ENCODE measurements at places on chromosomes 11 and 22.

- peak; percentile 58 for DNase-seq
Observed at GRCh38 chr11:131668500-131669400, 298.3 kb downstream of the NTM start.

DNA sequence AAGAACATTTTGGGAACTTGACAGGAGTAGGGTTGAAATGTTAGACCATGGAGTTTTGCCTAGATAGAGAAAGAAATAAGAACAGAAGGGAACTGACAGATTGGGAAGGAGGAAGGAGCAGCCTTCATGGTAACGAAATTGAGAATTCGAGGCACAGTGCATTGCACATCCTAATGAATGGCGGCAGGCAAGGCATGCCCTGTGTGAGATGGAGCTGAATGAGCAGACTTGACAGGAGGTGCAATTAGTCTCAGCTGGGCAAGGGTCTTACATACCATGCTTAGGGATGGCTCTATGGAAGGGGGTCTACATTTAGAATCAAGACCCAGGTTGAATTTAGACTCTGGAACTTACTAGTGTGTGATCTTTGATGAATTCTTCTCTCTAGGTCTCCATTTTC lies 25.0 kb upstream of the NTM start:
- no peak for DNase-seq

DNA sequence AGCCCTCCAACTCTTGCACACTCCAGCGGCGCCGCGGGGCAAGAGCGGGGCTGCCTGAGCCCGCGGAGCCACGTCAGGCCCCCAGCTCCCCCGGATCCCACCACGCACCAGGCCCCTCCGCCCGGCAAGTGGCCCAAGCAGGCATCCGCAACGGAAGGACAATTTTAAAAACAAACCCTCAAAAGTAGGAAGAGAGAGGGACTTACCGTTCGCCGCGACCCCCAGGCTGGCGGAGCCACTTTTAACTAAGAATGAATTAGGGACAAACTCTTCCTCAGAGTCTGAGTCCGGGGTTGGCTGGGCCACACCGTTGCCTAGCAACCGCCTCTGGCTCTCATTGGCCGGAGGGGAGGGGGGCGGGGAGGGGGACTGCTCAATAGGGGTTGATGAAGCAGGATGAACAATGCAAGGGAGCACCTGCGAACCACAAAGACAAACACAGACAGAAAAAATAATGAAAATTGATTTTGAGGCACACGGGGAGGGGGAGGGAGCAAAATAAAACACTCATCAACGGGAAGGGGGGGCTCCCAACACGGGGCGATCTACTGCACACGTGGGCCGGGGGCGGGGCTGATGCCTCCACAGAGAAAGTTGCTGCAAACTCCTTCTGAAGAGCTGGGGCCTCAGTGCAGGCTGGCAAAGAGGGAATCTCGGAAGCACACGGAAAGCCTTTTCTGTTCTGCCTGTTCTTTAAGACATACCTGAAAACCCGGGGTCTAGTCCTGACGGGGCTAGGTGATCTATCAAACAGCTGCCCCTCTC lies 387.5 kb upstream of the NARS2 start:
- peak; percentile 93 for DNase-seq

DNA sequence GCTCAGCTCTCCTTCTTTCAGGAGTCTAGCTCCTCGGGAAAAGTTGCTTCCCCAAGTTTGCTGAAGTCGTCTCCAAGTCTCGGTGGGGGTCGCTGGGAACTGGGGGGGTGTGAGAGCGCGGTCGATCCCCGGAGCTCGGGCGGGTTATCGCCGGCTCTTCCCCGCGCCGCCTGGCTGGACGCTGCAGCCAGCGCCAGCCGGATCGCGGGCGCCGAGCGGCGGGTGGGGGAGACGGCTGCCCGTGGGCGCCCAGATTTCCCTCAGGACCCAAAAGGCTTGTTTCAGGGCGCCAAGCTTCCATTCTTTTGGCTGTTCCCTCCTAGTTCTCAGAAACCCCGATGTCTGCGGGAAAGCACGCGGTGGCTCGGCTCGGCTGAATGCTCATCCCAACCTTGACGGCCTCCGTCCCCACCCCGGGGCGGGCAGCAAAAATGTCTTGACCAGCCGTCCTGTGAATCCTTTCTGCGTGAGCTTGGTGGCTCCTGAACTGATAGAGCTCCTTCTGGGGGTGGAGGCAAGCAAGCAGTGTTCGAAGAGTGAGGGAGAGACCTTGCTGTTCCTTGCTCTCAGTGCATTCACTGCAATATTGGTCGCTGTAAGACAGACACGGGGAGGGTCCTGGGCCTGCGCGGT lies 1.7 kb downstream of the ZBTB16 start:
- no peak for DNase-seq

- DNase-seq, result no peak
Observed at GRCh38 chr11:14638561-14638960, 5.0 kb upstream of the PDE3B start.

GRCh38 chr11:6303661-6304060 lies 16.6 kb downstream of the CAVIN3 start:
- DNase-seq, result no peak

DNA sequence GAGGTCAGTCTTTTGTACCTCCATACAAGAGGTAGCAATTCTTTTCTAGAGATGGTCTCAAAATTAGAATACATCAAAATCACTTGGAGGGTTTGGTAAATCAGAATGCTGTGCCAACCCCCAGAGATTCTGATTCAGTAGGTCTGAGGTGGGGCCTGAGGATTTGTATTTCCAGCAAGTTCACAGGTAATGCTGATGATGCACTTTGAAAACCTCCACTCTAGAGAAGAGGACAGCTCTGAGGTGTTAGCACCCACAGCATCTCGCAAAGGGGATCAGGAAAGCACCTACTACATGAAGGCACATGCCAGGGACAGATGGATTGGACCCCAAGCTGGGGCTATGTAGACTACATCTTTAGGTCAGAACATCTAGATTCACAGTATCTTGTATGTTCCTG lies 7.2 kb downstream of the KCTD14 start:
- no peak for DNase-seq

- no peak for DNase-seq
Observed at GRCh38 chr11:119691701-119692539, 37.1 kb downstream of the NECTIN1 start.

DNA sequence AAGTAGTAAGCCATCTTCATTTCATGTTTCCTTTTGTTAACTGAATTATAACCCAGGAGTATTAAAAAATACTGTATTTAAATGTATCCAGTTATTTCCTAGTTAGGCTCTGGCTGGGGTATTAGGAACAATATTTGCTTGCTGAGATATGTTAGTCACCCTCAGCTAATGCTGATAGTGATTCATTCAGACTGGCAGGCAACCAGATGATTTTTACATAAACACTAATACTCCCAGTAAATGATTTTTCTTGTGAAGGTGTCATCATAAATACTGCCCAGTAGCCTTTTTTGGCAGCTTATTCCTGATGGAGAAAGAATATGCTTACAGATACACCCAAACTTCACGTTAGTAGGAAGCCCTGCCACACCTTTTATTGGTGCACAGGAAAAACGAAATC lies 8.1 kb downstream of the YWHAH start:
- DNase-seq, result no peak

DNA sequence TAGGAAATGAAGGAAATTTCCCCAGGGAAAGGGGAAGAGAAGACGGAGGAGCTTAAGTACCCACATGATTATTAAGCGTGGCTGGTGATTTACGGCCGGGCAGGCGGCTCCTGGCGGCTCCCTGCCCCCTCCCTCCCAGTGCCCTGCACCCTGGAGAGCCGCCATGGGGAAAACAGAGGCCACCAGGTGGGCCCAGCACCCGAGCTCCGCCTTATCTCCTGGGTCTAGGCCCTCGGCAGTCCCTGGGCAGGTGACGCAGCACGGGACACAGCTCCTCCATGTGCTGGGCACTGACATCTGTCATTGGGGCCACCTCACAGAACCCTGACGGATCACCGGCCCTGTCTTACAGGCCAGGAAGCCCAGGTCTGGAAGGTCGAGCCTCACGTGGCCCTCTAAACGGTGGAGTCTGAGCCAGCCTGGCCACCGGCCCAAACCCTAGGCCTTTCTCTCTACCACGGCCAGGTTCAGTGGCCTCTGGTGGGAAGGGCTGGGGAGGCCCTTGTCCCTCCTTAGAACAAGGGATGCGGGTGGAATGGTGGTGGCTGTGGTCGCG lies 60.2 kb upstream of the PPARA start:
- peak; percentile 37 for DNase-seq

GRCh38 chr11:1881442-1882264 lies 10.0 kb downstream of the PRR33 start:
- DNase-seq, result no peak

DNA sequence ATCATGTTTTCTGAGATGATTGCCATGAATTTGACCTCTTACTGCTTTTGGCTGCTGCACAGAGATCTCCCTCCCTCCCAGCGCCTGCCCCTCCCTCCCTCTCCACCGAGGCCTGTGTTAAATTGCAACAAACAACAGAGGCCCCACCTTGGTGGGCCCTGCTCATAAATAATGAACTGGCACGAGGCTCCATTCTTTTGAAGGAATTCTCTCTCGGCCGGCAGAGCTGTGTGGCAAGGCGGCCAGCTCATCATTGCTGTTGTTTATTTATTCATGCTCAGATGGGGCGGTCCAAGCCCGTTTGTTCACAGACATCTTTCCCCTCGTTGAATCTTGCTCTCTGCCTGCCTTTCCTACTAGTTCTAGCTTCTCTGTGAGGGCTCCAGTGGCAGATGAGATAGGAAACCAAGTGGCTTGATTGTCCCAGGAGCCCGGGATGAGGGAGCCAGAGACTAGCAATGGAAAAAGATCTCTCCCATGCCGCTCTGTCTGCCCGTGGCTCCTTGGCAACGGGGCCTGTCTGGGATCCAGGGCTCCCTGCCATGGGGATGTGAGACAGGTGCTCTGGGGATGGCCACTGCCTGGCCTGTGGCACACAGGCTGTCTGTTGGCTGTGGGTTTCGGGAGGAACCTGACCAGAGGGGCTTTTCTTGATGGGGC lies 192.6 kb downstream of the DSCAML1 start:
- no peak for DNase-seq

GRCh38 chr22:41831828-41832552 lies 915 bp upstream of the SREBF2 start:
- no peak for DNase-seq

DNA sequence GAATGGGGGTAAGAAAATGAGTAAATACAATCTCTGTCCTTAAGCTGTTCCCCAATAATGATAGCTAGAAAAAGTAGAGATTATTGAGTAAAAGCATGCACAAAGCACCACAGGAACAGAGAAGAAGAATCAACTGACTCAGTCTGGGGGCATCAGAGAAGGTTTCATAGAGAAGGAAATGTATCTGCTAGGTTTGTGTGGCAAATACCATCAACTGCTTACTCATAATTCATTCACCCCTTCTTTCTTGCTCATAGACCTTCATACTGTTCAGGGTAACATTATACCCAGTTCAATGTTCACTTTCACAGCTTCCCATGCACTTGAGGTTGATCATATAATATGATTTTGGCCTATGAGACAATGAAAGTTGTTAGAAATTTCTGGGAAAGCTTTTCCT lies 85.2 kb upstream of the SCUBE2 start:
- DNase-seq, result no peak

- no peak for DNase-seq
Observed at GRCh38 chr22:42613872-42614301, 796 bp downstream of the POLDIP3 start.

All from BE2C (cell line).